ENCODE measurements at places on chromosomes 11 and 22.

DNA sequence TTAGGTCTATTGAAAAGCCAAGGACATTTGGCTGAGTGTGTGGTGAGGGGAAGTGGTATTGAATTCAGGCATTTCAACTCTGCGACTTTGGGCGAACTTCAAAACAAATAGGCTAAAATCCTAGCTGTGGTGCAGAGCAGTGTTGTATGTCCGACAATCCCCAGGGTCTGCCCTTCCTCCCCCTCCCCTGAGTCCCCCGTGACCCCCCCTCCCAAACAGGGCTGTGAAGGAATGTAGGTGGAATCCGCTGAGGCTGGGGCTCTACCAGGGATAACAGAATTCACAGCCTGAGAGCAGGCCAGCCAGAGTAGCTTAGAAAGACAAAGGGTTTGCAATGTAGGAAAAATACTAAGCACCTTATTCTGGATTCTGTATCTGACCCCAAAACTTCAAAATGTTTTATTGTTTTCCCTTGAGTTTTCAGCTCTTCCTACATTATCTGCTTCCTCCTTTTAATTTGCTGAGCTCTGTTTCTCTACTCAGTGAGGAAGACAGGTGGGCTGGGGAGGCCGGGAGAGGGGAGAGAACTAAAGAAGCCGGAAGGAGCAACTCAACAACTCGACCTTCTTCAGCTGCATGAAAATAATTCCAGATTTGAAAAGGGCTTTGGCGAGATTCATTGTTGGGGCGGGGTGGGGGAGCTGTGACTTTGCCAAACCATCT lies 315.2 kb downstream of the BLID start:
- DNase-seq = no peak

DNA sequence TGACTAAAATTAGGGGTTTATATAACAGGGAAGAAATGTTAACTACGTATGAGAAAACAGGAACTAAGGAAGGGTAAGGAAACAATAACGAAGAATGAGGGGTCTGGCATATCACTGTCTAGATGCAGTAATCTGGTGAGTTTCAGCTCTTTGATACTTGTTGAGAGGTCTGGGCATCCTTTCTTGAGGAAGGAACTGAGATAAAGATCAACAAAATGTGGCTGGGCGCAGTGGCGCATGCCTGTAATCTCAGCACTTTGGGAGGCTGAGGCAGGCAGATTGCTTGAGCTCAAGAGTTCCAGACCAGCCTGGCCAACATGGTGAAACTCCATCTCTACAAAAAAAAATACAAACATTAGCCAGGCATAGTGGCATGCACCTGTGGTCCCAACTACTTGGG lies 2.7 kb downstream of the DCDC1 start:
- no peak for DNase-seq

- no peak for DNase-seq
These were observed 6.0 kb upstream of the UCP3 start for GRCh38 chr11:74014880-74015279.

DNA sequence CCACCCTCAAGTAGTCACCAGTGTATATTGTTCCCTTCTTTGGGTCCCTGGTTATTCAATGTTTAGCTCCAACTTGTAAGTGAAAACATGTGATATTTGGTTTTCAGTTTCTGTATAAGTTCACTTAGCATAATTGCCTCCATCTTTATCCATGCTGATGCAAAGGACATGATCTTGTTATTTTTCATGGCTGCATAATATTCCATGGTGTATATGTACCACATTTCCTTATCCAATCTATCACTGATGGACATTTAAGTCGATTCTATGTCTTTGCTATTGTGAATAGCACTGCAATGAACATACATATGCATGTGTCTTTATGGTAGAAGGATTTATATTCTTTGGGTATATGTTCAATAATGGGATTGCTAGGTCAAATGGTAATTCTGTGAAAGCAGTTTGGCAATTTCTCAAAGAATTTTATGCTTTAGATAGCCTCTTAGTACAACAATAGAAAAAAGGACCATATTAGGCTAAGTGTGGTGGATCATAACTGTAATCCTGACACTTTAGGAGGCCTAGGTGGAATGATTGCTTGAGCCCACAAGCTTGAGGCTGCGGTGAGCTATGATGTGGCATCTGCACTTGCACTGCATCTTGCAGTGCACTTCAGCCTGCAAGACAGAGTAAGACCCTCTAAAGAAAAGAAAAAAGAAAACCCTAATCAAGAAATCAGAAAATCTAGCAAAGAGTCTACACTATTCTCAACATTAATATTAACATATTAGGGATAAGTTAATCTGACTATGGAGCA lies 468.5 kb upstream of the FAT3 start:
- no peak for DNase-seq

- no peak for DNase-seq
These were observed 2.0 kb upstream of the VEGFB start for GRCh38 chr11:64232182-64232966.
